CD4-positive, alpha-beta T cell treated with Interleukin-1 beta for 1 hour (primary cell): ENCODE measurements at places on chromosomes 13 and 19.

GRCh38 chr19:34525001-34525400 is 43.4 kb downstream of the WTIP start:
- DNase-seq = no peak

DNA sequence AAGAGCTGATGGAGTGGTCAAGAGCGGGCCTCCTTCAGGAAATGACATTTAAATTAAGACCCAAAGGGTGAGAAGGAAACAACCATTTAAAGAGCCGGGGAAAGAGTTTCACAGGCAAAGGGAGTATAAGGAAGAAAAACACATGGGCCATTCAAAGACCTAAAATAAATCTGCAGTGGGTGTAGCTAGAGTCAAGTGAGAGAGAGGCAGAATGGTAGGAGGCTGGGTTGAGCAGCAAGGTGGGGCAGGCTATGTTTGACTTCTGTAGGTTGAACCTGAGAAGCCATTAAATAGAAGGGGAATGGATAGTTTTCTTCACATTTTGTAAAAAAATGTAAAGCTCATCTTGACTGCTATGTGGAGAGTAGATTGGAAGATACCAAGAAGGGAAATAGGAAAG is 183.8 kb downstream of the LACC1 start:
- no peak for DNase-seq

DNA sequence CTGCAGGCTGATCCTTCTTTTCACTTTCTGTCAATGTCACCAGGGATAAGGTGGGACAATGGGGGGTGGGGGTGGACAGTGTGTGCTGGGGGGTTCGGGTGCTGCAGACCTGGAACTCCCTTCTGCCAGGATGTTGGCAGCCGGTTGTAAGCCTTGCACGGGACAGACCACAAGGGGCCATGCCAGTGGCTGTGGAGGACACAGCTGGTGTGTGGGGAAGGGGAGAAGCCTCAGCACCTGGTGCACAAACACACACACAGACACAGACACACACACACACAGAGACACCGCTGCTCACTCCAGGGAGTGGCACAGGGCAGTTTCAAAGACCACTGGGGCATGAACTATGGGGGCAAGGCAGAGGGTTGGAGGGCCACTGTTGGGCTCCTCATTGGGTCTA is 3.6 kb downstream of the F2RL3 start:
- DNase-seq = no peak

GRCh38 chr19:24033963-24034342 is 53.0 kb upstream of the ZNF254 start:
- peak; percentile 5 for DNase-seq

DNA sequence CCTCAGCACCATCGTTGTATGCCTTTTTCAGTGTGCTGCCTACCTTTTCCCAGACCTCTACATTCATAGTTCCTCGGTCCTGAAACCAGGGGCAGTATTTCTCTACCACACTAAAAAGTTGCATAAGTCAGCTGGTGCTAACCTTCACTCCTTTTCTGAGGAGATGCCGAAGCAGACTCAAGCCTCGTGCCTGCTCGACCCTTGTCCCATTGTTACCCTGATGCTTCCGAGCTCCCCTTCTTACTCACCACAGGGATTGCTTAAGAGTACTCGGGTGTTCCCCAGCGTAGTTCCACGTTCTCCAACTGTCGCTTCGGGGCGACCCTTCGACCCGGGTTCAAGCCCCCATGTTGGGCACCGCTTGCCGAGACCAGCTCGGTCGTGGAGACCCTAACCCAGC is 19.0 kb upstream of the IL17D start:
- DNase-seq = no peak

DNA sequence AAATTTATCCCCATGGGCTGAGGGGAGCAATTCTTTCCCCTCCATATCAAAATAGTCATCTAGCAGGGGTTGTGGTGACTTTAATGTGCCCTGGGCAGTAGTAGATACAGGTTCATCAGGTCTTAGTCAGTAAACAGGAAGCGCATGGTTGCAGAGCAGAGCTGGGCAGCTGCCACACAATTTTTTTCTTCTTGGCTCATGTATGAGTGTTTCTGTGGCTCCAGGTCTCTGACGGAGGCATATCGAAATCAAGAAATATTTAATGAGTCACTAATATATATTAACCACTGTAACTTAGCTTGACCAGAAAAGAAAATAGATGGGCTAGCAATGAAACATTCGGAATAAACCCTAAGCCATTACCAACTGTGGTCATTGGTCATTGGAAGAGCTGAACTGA is 68.4 kb upstream of the UBL3 start:
- DNase-seq = no peak

- DNase-seq = no peak
Observed at GRCh38 chr13:21045100-21045499, 16.3 kb downstream of the LATS2 start.

GRCh38 chr19:46782355-46783019 is 5.9 kb downstream of the SLC1A5 start:
- DNase-seq = no peak

- DNase-seq = no peak
Observed at GRCh38 chr19:51093510-51094345, 11.0 kb upstream of the KLK14 start.

DNA sequence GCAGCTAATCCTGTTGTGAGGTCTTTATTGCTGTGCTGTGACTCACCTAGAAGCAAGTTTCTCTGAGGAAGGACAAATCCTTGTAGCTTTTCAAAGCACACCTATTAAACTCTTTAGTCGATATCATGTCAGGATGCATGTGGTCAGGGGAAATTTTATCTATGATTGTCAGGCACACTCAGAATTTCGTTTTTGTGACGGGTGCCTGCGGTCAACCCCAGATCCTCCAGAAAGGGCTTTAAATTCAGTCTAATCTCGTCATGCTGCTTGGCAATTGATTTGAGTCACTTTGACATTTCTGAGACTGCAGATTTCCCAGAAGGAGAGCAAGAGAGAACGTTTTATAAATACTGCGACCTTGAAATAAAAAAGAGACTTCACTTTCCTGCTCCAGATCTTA is 316.9 kb downstream of the FGF9 start:
- DNase-seq = no peak

GRCh38 chr13:50187352-50188029 is 172.2 kb downstream of the KCNRG start:
- no peak for DNase-seq
